NCI-H1048 (cell line): ENCODE measurements at places on chromosomes 16 and 17.

GRCh38 chr17:55601874-55602364, 90.7 kb upstream of the SMIM36 start:
- no peak for DNase-seq

GRCh38 chr17:11797803-11798202, 199.5 kb downstream of the ZNF18 start:
- DNase-seq: no peak

- no peak for DNase-seq
Observed at GRCh38 chr17:26809033-26809432, 484.9 kb upstream of the WSB1 start.

DNA sequence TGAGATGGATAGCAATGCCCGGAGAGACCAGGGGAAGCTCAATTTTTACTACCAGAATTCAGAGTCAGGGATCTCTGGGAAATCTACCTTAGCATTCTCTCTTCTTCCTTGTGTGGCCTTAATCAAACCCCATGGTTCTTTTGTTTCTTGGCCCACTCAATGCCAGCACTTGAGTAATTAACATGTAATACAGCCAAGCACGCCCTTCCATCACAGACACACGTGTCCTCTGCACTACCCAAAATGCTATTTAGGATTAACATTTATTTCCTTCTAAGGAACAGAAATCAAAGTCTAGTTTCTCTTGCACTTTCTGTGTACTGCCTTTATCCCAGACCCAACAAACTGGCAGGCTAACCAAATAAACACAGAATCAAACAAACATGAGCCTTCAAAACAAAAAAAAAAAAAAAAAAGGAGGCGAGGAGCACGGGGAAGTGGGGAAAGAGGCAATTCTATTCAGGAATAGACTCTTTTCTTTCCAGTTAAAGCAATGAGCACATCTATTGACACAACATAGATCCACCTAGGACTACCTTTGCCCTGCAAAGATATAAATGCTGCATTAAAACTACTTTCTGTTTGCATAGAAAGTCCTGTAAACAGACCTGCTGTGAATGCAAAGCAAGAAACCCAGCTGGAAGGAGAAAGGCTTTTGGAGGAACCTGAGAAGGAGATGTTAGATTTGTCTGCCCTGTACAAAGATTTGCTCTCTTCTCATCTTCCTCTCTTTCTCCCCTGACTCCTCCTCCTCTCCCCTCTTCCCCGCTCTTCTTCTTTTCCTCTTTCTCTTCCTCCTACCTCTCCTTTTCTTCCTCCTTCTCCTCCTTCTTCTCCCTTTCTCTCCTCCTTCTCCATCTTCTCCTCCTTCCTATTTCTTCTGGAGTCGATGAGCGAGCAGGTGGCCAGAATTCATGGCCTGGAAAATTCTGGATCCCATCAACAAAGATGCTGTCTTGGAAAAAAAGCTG, 294.4 kb downstream of the NPIPA8 start:
- no peak for DNase-seq

DNA sequence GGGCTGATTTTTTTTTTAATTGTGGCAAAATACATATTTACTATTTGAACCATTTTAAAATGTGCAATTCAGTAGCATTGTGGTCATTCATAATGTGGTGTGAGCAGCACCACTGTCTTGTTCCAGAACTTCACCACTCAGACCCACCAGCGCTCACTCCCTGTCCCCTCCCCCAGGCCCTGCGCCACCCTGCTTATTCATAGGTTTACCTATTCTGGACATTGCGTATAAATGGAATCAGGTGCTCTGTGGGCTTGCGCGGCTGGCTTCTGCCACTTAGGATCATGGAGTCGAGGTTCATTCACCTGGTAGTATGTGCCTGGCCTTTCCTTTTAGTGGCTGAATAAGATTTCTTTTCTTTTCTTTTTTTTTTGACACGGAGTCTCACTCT, 59.4 kb downstream of the NT5M start:
- no peak for DNase-seq

GRCh38 chr16:16004314-16004749, 54.9 kb downstream of the ABCC1 start:
- DNase-seq: no peak

DNA sequence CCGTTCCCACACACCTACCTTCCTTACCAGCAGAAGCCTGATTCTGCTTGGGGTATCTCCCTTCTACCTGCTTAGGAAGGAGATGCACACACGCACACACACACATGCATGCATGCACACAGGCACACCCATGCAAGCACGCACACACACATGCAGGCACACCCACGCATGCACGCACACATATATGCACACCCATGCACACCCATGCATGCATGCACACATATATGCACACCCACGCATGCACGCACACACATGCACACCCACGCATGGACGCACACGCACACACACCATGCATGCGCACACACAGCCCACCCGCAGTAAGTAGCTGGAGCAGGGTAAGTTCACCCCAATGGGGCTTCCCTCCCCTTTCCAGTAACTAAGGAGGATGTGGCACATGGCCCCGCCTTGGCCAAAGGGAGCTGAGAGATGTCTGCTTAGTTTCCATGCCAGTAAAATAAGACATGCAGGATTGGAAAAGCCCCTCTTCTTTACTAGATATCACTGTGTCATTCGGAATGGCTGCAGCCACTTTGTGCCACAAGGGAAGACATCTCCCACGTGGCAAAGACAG, 33.7 kb downstream of the ADCY9 start:
- DNase-seq: no peak
